ENCODE measurements at places on chromosomes 7 and 10. TPM values are rescaled to one million over a fixed set of nuclear protein-coding genes. Genes with fewer than 3 reads are reported as not detected.

The WNT8B gene
- total RNA-seq = not detected

The HPSE2 gene
- total RNA-seq = not detected

The ARHGAP22 gene
- total RNA-seq = 65.8 TPM

The CYP3A5 gene
- total RNA-seq = 0.10 TPM

The FAM25C gene
- not detected for total RNA-seq

The NACAD gene
- 7.9 TPM for total RNA-seq
